ENCODE measurements at places on chromosomes 7 and 10. TPM values are rescaled to one million over a fixed set of nuclear protein-coding genes. Genes with fewer than 3 reads are reported as not detected.

DNA sequence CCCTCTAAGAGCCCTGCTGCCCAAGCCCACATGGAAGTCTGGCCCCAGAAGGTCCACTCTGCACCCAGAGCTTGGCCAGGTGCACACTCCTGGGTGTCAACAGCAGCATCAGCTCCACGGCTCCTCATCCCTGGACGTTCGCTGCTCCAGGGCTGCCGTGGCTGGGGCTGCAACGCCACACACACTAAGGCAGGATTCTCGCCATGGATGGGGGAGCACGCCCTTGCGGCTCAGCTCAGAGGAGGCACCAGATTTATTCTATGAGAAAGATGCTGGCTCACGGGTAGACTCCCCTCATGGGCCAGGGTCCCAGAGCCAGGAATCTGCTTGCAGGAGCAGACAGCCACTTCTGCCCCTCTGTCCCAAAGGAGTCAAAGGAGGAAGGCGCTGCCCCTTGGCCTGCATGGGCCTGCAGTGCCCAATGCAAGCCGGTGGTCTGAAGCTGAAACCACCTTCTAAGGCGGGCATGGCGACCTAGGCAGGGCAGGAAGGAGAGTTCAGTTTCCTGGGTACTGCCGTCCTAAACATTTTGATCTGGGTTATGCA, 42.1 kb downstream of the CFAP46 start:
- DNase-seq: no peak

- no peak for DNase-seq
Observed at GRCh38 chr7:71691538-71691937, 559.6 kb downstream of the GALNT17 start.

DNA sequence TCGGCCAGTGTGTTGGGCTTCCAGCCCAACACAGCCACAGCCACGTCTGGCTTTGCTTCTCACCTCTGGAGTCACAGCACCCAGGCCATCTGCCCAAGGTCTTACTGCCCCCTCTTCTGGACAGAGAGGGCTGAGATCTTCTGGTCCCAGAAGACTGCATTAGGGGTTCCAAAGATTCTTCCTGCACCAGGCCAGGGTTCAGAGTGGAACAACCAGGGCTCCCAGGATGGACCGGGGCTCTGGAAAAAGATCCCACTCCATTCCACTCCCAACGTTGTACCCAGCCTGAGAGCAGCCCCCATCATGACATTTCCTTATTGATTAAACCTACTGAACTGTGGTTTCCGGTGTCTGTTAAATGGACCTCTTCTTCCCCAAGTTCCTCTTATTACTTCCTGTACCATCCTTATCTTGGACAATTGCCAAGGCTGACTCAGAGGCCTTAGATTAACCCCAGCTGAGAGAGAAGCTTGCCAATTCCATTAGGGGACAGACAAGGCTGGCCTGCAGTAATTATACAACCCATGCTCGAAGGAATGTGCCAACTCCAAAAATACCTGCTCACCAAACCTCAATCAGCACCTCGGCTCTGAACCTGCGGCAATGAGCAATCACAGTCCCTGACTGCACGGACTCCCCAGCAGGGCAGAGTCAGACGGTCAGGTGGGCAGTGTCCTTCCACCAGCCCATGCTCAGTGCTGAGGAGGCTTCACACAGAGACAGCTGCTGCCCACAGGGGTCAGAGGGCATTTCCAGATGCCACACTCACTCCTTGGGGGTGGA, 47.9 kb upstream of the NPFFR1 start:
- peak; percentile 99 for DNase-seq

DNA sequence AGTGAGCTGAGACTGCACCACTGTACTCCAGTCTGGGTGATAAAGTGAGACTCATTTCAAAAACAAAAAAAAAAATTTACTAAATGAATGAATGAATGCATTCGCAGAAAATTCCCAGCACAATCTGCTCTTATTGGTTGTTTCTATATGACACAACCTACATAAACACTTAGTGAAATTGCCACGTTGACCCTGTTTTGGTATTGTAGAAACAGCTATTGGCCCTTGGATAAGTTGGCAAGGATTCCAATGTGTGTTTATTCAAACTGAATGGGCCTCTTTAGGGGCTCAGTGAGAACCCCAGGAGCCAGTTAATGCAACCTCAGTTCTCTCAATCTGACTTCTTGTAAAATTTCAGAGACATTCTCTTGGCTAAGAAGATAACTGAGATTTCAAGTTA, 66.0 kb downstream of the HHEX start:
- no peak for DNase-seq

DNA sequence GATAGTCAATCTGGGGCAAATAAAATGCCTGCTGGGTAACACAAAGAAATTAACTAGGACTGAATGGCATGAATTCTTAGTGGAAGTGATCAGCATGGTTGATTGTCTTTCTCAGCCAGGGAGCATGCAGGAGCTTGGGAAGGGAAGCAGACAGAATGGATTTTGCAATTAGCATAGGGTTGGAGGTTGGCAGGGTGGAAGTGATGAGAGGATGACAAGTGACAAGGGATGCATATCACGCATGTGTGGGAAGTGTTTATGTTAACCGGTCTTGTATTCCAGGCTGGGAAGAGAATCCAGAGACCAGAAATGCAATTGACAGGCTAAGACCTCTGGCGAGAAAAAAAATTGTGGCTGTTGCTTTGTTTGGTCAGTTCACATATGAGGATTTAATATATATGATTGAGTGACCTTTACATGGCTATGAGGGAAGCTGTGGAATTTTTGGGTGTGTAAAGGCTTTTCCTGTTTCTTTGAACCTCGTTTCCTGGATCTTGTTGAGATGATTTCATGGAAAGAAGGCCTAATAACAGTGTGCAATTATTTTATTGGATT, 8.3 kb downstream of the MDFIC start:
- no peak for DNase-seq

DNA sequence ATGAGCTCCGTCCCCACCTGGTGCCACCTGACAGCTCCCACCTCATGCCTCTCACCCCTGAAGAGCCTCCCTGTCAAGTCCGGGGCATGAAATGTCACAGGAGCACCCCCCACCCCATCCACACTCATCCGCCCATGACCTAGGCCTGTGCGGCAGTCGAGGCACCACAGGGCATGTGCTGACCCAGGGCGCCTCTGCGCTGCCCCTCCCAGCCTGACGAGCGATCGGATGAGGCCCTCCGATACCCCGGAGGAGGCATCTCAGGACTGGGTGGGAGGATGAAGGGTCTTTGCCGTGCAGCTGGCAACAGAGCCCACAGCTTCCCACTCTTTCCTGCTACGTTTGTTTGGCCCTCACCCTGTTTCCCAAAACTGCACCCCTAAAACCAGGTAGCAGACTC, 184.4 kb upstream of the TCERG1L start:
- DNase-seq: no peak

DNA sequence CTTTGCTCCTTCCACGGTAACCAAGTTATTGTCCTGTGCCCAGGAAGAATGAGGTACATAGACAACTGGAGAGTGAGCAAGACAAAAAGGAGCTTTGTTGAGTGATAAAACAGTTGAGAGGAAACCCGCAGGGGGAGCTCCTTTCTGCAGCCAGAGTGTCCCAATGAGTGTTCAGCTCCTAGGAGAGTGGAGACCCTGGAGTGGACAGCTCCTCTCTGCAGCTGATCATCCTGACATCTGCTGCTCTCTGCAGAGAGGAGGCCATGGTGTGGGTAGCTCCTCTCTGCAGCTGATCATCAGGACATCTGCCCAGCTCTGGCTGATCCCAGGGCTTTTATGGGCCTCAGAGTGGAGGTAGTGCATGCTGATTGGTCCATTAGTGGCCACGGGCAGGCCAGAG, 53.4 kb upstream of the PCDH15 start:
- DNase-seq: no peak

DNA sequence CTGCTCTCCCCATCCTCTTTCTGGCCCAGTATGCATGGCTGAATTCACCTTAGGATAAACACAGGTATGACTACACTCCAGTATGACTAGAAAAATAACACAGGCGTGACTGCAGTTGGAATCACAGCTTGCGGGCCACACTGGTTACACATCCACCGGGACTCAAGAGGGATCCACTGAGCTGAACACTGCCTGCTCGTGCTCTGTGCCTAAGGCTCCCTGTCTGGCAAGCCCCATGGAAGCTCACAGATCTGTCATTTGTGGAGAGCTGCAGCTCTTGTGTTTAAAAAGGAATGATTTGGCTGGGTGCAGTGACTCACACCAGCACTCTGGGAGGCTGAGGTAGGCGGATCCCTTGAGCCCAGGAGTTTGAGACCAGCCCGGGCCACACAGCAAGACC, 26.8 kb downstream of the VOPP1 start:
- DNase-seq: peak; percentile 82

GRCh38 chr10:1274111-1274661, 218.0 kb downstream of the WDR37 start:
- DNase-seq: no peak

Gene TMEM213
- not detected for total RNA-seq

All from PC-3 (cell line).